Transverse colon (tissue), 4 donors: ENCODE measurements at places on chromosomes 2 and 18. TPM values are rescaled to one million over a fixed set of nuclear protein-coding genes. Genes with fewer than 3 reads are reported as not detected.

GRCh38 chr2:38442643-38443541 is 65.8 kb upstream of the ATL2 start:
- DNase-seq = no peak

- no peak for DNase-seq
Observed at GRCh38 chr2:70752396-70752795, 15.6 kb downstream of the ADD2 start.

DNA sequence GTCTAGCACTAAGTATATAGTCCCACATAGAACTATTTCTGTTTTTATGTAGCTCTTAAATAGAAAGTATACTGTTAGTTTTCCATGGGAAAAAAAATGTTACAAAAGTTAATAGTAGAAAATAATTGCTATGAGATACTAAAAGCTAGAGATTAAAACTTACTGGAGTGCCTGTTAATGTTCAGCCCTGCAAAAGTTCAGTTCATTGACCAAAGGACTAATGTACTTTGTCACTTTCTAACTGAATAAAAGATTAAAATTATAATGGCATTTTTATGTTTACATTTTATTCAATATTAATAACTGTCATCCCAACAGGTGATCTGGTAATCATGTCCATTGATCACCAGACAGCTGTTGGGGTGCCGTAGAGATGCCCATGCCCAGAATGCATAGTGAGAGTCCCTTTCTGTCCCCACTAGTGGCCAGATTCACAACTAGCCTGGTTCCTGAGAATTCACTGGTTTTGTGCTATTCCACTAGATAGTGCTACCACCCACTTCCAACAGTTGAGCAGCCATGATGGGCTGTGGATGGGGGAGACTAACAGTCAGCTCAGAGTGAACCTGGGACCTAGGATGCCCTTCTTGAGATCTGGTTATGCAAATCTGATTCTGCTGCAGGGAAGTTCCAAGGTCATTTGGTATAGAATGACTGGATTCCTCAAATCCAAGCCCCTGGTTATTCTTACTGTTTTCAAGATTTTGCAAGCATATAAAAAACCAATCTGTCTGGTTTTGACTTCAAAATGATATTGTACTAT is 57.8 kb downstream of the AFTPH start:
- no peak for DNase-seq

DNA sequence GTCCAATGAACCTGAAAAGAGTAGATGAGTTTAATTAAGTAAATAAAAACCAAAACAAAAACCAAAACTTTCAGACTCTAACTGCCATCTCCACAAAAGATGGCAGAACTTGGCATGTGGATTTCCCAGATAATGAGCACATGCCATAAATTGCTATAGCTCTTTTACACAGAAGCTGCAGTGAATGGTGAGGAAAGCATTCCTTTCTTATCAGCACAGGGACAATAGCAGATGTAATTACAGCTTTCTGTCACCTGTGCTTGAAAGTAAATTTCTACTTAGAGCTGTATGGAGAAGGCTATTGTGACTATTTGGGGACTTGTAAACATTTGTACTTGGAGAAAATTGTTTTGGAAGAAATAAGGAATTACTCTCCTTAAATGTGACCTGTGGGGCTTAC is 378.4 kb downstream of the RPRM start:
- DNase-seq = no peak

Gene FAM124B
- total RNA-seq = 0.95 TPM

Gene CD226
- 5.0 TPM for total RNA-seq
